SJSA1 (cell line): ENCODE measurements at places on chromosomes 2 and 18. TPM values are rescaled to one million over a fixed set of nuclear protein-coding genes. Genes with fewer than 3 reads are reported as not detected.

GRCh38 chr2:188449561-188449960, 157.9 kb downstream of the GULP1 start:
- H3K36me3 ChIP-seq: no peaks in the 10 kb centered on the region
- H3K27ac ChIP-seq: no peak overlapping the region
- peaks cover 10% of the 10 kb centered on the region for H3K4me1 ChIP-seq
- no peak for DNase-seq
- H3K27me3 ChIP-seq: no peaks in the 10 kb centered on the region

- H3K27me3 ChIP-seq: no peaks in the 10 kb centered on the region
- H3K4me1 ChIP-seq: no peaks in the 10 kb centered on the region
- no peak overlapping the region for H3K27ac ChIP-seq
- no peaks in the 10 kb centered on the region for H3K36me3 ChIP-seq
- no peak for DNase-seq
- H3K4me3 ChIP-seq: no peak overlapping the region
Measured at GRCh38 chr18:2199060-2199459, 372.2 kb downstream of the METTL4 start.

- no peaks in the 10 kb centered on the region for H3K36me3 ChIP-seq
- H3K27me3 ChIP-seq: no peaks in the 10 kb centered on the region
- H3K4me3 ChIP-seq: no peak overlapping the region
- H3K27ac ChIP-seq: no peak overlapping the region
- H3K4me1 ChIP-seq: peaks cover 17% of the 10 kb centered on the region
Measured at GRCh38 chr2:134402410-134402809, 148.5 kb downstream of the MGAT5 start.

- no peak for DNase-seq
- no peaks in the 10 kb centered on the region for H3K27me3 ChIP-seq
- peaks cover 14% of the 10 kb centered on the region for H3K4me1 ChIP-seq
- no peak overlapping the region for H3K27ac ChIP-seq
- H3K4me3 ChIP-seq: no peak overlapping the region
Measured at GRCh38 chr2:70083344-70084156, 3.7 kb upstream of the PCBP1 start.

- H3K4me1 ChIP-seq: no peaks in the 10 kb centered on the region
- H3K36me3 ChIP-seq: no peaks in the 10 kb centered on the region
- H3K27ac ChIP-seq: no peak overlapping the region
- H3K27me3 ChIP-seq: no peaks in the 10 kb centered on the region
- no peak overlapping the region for H3K4me3 ChIP-seq
- DNase-seq: no peak
Measured at GRCh38 chr2:173711816-173712215, 253.4 kb downstream of the SP3 start.

Gene MYO5B
- 0.97 and 3.4 TPM in 2 replicates for total RNA-seq

Gene SIX3
- total RNA-seq: not detected in 2 replicates

DNA sequence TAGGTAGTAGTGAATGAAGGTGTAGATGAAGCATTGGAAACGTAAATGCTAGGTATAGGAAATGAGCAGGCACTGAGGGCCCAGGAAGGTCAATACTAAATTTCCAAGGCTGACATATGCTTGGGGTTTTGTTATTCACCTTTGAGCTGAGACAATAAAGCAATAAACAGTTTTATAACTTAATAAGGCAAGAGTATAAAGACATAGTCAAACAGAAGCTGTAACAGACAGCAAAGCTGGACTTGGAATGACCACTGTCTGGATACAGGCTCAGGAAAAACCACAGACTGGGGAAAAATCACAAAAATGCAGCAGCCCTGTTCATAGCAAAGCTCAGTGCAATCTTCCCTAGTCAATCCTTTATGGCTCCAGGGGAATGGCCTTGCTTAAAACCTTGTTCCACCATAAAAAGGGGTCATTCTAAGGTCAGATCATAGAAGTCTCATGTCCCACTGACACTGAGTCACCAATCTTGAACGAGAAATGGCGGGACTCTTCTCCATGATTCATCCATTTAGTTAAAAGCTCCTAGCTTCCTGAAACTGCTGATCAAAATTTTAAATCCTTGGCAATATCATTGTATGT, 493.3 kb downstream of the CMPK2 start:
- H3K4me3 ChIP-seq: no peak overlapping the region
- peaks cover 4% of the 10 kb centered on the region; the same call in 1 of the 2 replicates for H3K4me1 ChIP-seq
- no peaks in the 10 kb centered on the region for H3K27me3 ChIP-seq
- no peak for DNase-seq

Gene ZNF385B
- not detected in 2 replicates for total RNA-seq

Gene PLGLB2
- 2.1 TPM in 1 of 2 replicates, not detected in the other for total RNA-seq

- H3K4me3 ChIP-seq: no peak overlapping the region
- no peak for DNase-seq
- no peak overlapping the region for H3K27ac ChIP-seq
- no peaks in the 10 kb centered on the region for H3K27me3 ChIP-seq
- peaks cover 20% of the 10 kb centered on the region for H3K4me1 ChIP-seq
Measured at GRCh38 chr18:58549814-58550339, 79.0 kb downstream of the ALPK2 start.

DNA sequence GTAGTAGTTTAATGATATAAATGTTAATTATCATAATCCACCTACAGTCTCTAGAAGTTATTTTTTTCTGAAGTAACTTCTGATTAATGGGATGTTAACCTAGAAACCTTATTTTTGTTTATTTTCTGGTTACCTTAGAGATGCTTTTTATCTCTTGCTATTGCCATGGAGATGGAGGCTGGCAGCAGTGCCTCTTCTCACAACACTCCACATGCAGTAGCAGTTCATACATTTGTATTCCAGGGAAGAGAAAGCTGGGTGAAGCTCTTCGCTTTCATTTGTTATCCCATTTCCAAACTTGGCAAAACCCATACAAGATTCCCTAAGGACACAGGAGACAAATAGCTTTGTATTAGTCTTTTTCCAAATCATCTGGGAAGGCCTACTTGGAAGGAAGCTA, 1794.1 kb upstream of the LRRTM1 start:
- no peaks in the 10 kb centered on the region for H3K27me3 ChIP-seq
- H3K4me1 ChIP-seq: no peaks in the 10 kb centered on the region
- no peak overlapping the region for H3K27ac ChIP-seq
- H3K36me3 ChIP-seq: no peaks in the 10 kb centered on the region
- no peak overlapping the region for H3K4me3 ChIP-seq

Gene BUB1
- 52.8 and 109 TPM in 2 replicates for total RNA-seq

Gene KCNG2
- not detected in 2 replicates for total RNA-seq

DNA sequence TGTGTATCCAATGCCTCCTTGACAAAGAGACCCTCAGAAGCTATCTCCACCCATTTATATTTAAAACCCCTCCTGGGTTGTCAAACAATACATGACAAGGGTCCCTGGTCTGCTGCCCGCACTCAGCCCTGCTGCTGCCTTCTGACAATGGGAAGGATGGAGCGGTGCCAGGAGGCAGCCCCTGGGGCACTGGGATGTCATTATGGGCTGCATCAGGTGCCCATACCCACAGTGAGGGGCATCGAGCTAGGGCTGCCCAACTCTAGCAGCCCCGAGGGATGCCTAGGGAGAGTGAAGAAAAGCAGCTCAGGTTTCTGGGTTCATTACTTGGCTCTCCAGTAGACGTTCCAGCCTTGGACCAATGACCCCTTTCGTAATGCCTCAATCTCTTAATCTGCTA, 301.7 kb downstream of the ALK start:
- DNase-seq: no peak
- no peak overlapping the region for H3K4me3 ChIP-seq
- H3K4me1 ChIP-seq: 0 out of 2 replicates have a peak, but pooled peaks cover 4% of the 10 kb centered on the region
- no peaks in the 10 kb centered on the region for H3K27me3 ChIP-seq
- H3K27ac ChIP-seq: no peak overlapping the region
- no peaks in the 10 kb centered on the region for H3K36me3 ChIP-seq

Gene RESP18
- total RNA-seq: not detected in 2 replicates

DNA sequence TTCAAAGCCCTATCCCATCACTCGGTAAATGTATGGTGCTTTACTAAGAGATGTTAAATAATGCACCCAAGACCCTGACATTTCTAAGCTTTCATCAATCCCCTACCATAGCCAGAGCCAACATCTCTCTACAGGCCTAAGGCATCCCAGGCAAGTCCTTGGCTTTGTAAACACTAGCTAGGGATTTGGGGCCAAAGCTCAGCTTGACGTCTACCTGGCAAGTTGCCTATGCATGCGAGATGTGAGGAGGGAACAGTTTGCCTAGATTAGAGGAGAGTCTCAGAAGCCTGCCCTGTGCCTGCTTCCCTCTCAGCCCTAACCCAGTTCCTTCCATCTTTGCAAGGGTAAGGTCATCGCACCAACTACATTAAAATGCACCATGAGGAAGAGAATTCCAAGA, 221.5 kb upstream of the NCKAP5 start:
- H3K27me3 ChIP-seq: no peaks in the 10 kb centered on the region
- H3K36me3 ChIP-seq: no peaks in the 10 kb centered on the region
- H3K27ac ChIP-seq: no peak overlapping the region
- peaks cover 18% of the 10 kb centered on the region for H3K4me1 ChIP-seq
- no peak for DNase-seq

Gene SERPINB5
- total RNA-seq: not detected in 2 replicates

GRCh38 chr2:237791977-237792727, 6.4 kb upstream of the RBM44 start:
- H3K27ac ChIP-seq: no peak overlapping the region
- H3K4me3 ChIP-seq: no peak overlapping the region
- no peaks in the 10 kb centered on the region for H3K27me3 ChIP-seq
- no peaks in the 10 kb centered on the region for H3K36me3 ChIP-seq
- H3K4me1 ChIP-seq: peaks cover 5% of the 10 kb centered on the region; the same call in 1 of the 2 replicates
- no peak for DNase-seq

DNA sequence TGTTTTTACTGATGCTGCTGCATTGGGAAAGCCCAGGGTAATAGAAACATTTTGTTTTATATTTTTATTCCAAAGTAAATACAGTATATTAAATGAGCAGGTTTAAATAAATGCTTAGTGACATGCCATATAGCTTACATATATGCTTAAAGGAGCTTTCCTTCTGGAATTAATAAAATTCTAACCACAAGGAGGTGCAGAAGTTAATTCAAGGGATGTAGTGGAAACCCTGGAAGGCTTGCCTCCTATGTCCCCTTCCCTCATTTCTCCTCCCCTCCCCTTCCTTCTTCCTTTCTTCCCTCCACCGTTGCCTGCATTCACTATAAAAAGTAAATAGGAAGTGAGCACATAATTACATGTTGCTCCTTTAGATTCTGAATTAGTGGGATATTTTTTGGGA, 96.3 kb downstream of the UBE2E3 start:
- DNase-seq: no peak
- no peak overlapping the region for H3K27ac ChIP-seq
- no peak overlapping the region for H3K4me3 ChIP-seq
- H3K4me1 ChIP-seq: no peaks in the 10 kb centered on the region

Gene FEV
- total RNA-seq: not detected in 2 replicates

- no peak for DNase-seq
- H3K27ac ChIP-seq: no peak overlapping the region
- no peaks in the 10 kb centered on the region for H3K36me3 ChIP-seq
Measured at GRCh38 chr18:34039201-34039600, 185.5 kb downstream of the NOL4 start.

- no peak overlapping the region for H3K27ac ChIP-seq
- no peak for DNase-seq
- no peak overlapping the region for H3K4me3 ChIP-seq
- H3K4me1 ChIP-seq: no peaks in the 10 kb centered on the region
- peaks cover 7% of the 10 kb centered on the region for H3K27me3 ChIP-seq
- H3K36me3 ChIP-seq: no peaks in the 10 kb centered on the region
Measured at GRCh38 chr2:95303191-95303919, 6.2 kb downstream of the KCNIP3 start.

Gene TMEM169
- 0.19 and 0.84 TPM in 2 replicates for total RNA-seq

GRCh38 chr18:22211657-22212056, 42.3 kb downstream of the GATA6 start:
- H3K4me3 ChIP-seq: no peak overlapping the region
- no peaks in the 10 kb centered on the region for H3K36me3 ChIP-seq
- H3K27me3 ChIP-seq: no peaks in the 10 kb centered on the region; the same call in 1 of the 2 replicates
- H3K4me1 ChIP-seq: no peaks in the 10 kb centered on the region
- H3K27ac ChIP-seq: no peak overlapping the region

Gene DHRS9
- total RNA-seq: 0.11 and 0.19 TPM in 2 replicates

DNA sequence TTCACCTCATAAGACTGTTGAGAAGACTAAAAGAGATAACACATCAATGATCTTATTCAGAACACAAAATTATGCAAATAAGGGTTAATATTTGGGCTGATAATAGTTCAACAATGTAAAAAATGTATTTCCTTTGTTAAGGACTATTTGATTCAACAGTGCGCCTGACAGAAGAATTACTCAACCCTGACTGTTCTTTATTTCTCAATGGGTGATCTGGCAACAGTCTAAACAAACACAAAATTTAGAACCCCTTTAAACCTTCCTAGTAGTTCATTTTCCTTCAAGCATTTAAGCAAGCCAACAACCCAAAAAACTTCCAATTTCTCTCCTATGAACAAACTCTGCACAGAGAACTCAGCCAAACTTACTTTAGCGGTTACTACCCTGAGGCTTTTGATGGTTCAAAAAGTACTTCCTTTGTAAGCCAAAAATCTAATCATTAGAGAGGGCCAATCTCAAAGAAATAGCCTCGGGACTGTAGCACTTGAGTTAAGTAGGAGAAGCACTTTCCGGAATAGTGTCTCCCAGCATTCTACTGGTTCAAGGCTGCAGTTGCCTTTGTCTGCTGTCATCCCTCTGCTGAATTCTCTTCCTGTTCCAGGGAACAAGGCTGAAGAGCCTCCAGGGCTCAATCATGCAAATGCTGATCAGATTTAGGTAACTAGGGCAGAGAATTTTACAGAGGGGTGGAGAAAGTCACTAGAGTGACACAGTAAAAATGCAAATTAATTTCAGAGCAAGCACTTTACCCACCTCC, 40.9 kb upstream of the MAPK4 start:
- H3K27me3 ChIP-seq: no peaks in the 10 kb centered on the region; the same call in 1 of the 2 replicates
- no peak overlapping the region for H3K4me3 ChIP-seq
- no peaks in the 10 kb centered on the region for H3K36me3 ChIP-seq
- no peak overlapping the region for H3K27ac ChIP-seq
- DNase-seq: no peak
- no peaks in the 10 kb centered on the region for H3K4me1 ChIP-seq

GRCh38 chr2:66772618-66773017, 337.7 kb downstream of the MEIS1 start:
- no peak for DNase-seq
- no peaks in the 10 kb centered on the region; the same call in 1 of the 2 replicates for H3K27me3 ChIP-seq
- H3K4me3 ChIP-seq: no peak overlapping the region
- H3K4me1 ChIP-seq: no peaks in the 10 kb centered on the region

DNA sequence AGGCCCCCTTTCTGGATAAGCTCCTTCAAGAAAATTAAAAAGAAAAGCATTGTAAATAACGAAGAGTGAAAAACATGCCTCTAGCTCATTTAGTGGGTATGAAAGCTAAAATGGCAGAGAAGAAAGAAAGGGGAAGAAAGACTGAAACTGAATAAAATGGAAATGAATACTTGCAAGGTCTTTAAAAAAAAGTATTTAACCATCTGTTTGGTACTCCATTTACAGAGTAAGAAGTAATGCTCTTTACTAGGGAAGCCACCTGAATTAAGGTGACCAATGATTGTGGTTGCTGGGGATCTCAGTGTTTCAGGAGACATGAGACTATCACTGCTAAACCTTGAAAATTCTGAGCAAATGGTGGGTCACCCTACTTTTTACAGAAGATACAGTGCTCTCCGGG, 17.7 kb upstream of the ARL5A start:
- no peaks in the 10 kb centered on the region for H3K36me3 ChIP-seq
- no peak for DNase-seq
- no peaks in the 10 kb centered on the region for H3K4me1 ChIP-seq
- no peak overlapping the region for H3K27ac ChIP-seq
- no peak overlapping the region for H3K4me3 ChIP-seq

Gene STAT4
- total RNA-seq: 0.89 and 8.2 TPM in 2 replicates
